ENCODE measurements at places on chromosomes 4 and X.

- no peak for DNase-seq
These were observed 17.2 kb downstream of the GPR174 start for GRCh38 chrX:79161655-79162054.

GRCh38 chrX:87409113-87409841 is 108.3 kb upstream of the KLHL4 start:
- no peak for DNase-seq

- no peak for DNase-seq
These were observed 23.0 kb upstream of the LIMCH1 start for GRCh38 chr4:41514766-41515481.

DNA sequence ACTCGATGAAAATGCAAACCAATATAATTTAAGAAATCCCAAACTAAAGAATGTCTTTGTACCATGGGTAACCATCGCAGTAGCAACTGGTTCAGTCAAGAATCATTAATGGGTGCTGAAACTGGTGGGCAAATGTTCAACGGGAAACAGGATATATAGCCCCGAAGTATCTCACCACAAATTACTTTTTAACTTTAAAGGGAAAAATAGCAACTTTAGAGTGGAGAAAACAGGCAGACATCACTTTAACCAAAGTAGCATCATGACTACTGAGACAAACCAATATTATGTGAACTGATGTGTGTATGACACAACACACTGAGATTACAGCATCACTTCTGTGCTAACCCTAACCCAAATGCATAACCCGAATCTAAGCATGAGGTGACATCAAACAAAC is 33.8 kb upstream of the SLAIN2 start:
- no peak for DNase-seq

GRCh38 chr4:112361181-112361791 is 64.1 kb downstream of the ALPK1 start:
- DNase-seq = no peak

GRCh38 chr4:30854531-30854930 is 134.4 kb downstream of the PCDH7 start:
- DNase-seq = no peak

DNA sequence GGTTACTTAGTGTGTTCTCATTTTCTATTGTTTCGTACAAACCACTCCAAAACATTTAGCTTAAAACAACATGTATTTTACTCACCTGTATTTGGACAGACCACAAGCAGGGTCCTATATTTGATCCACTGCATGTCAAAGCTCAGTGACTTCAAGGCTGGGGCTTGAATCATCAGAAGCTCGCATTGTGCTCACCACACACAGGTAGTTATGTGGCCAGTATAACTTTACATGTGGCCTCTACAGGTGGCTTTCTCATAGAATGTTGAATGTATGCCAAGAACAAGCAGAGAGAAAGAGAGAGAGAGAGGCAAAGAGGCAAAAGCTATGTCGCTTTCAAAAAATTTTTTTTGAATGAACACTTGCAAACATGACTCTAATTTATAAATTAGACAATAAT is 107.6 kb downstream of the QRFPR start:
- no peak for DNase-seq

- DNase-seq = no peak
These were observed 21.9 kb upstream of the MAD2L1 start for GRCh38 chr4:120088507-120088906.

- DNase-seq = no peak
These were observed 113.4 kb downstream of the ZAR1 start for GRCh38 chr4:48603366-48604003.

GRCh38 chrX:45771560-45772340 is 571.1 kb upstream of the DIPK2B start:
- no peak for DNase-seq

DNA sequence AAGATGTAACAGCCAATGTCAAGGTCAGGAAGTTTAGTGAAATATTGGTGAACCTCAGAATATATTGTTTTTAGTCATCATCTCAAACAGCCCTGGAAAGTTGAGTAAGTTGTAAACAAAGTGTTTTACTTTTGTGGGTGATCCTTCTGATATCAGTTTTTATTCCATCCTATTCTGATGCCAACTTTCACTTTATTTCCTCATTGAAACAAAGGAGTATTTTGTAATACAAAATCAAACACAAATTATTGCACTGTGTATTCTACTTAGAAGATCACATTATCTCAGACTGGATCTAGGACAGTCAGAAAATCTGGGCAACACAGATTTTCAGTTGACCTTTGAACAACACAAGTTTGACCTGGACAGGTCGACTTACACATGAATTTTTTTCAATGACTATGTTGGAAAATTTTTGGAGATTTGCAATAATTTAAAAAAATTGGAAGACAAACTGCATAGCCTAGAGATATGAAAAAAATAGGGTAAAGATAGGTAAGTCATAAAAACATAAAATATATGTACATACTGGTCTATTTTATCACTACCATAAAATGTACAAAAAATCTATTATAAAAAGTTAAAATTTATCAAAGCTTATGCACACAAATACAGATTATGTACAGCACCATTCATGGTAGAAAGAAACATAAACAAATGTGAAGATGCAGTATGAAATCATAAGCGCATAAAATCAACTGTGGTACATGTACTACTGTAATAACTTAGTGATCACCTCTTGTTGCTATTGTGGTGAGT is 709.1 kb upstream of the FAM241A start:
- no peak for DNase-seq

GRCh38 chrX:47628982-47629381 is 748 bp downstream of the CFP start:
- DNase-seq = no peak

GRCh38 chr4:6502147-6502546 is 29.7 kb upstream of the PPP2R2C start:
- no peak for DNase-seq

GRCh38 chrX:123436512-123437136 is 252.5 kb downstream of the GRIA3 start:
- no peak for DNase-seq

GRCh38 chr4:167854881-167855280 is 237.5 kb upstream of the ANXA10 start:
- no peak for DNase-seq

GRCh38 chr4:110055158-110055768 is 142.6 kb downstream of the EGF start:
- no peak for DNase-seq

DNA sequence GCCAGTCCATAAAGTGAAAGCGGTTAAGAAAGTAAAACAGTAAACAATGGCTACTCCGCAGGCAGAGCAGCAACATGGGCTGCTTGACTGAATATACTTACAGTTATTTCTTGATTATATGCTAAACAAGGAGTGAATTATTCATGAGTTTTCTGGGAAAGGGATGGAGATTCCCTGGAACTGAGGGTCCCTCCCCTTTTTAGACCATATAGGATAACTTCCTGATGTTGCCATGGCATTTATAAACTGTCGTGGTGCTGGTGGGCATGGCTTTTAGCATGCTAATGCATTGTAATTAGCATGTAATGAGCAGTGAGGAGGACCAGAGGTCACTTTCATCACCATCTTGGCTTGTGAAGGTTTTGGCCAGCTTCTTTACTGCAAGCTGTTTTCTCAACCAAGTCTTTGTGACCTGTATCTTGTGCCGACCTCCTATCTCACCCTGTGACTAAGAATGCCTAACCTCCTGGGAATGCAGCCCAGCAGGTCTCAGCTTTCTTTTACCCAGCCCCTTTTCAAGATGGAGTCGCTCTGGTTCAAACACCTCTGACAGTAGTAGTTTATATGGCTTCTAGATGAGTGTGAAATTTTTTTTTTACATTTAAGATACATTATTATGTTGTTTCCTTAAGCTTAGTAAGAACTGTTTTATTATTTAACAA is 514.8 kb upstream of the TENM3 start:
- no peak for DNase-seq

DNA sequence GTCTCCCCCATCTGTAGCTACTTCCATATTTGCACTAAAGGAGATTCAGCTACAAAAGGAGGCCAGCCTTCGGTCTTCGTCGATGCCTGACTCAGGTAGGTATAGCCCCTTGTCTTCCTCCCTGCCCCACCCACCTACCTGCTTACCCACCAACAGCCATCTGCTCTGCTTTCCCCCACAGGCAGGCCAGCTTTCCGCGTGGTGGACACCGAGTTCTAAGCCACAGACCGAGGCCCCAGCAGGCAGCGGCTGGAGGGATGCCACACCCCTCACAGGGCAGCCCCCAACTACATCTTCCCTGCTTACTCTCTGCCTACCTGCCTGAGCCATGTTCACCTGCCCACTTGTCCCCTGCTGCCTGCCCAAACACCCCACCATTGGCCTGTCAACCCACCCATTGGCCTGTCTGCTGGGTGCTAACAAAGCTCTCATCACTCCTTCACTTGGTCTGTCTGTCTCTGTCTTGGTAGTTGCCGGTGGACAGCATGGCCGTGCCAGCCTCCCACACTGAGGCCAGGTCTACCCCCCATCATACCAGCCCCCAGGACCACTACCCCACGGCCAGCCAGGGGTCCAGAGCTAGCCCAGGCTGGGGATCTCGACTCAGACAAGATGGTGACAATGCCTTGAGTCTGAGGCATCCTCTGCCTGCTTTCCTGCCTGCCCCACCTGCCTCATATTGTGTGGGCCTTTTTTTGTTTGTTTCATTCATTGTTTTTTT is 4.1 kb upstream of the USP11 start:
- no peak for DNase-seq

GRCh38 chr4:94676970-94677369 is 80.8 kb upstream of the BMPR1B start:
- DNase-seq = no peak

DNA sequence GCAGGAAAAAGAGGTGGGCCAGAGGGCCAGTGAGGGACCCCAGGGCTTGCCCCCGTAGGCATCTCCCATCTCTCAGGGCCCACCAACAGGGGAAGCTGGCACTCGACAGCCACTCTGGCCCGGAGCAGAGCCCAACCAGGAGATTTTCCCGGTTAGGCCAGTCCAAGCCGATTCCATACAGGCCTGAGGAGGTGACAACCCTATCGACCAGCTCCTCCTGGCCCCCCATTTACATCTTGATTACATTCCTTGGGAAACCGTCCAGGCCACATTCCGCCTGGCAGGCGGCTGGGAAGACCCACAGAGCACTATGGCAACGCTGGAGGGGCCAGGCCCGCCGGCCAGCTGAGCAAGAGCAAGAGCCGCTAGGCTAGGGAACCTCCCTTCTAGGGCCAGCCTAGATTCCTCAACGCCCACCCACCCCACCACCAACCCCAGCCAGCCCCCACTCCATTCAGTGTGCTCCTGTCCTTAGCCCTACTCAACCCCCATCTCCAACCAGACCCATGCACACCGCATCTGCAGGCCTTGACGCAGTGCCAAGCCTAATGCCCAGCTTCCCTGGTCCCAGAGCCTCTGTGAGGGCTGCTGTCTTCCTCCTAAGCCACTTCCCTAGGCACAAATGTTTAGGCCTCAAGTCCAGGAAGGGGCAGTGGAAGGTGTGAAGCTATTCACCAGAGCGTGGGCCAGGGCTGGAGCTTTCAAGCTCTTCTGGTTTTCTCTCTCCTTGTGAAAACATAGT is 161.2 kb downstream of the EFNB1 start:
- DNase-seq = no peak

- DNase-seq = no peak
These were observed 627.1 kb upstream of the AADAT start for GRCh38 chr4:170716868-170717267.

- no peak for DNase-seq
These were observed 2.5 kb downstream of the ZFP92 start for GRCh38 chrX:153413731-153414130.

DNA sequence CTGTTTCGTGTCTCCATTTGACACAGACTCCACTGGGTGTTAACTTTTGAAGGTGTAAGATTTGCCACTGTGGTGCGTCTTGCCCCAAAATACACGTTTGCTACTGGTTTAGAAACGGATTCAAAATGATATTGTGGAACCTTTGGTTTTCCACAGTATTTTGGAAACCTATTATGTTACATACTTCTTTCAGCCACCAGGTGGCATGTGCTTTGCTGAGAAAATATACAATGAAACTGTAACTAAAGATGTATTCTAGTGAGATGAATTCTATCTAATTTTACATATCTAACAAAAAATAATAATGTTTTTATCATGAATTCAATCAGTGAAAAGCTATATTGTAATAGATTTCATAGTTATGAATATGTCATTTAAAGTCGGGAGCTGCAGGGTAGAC is 28.4 kb upstream of the SLITRK4 start:
- DNase-seq = peak; percentile 0

DNA sequence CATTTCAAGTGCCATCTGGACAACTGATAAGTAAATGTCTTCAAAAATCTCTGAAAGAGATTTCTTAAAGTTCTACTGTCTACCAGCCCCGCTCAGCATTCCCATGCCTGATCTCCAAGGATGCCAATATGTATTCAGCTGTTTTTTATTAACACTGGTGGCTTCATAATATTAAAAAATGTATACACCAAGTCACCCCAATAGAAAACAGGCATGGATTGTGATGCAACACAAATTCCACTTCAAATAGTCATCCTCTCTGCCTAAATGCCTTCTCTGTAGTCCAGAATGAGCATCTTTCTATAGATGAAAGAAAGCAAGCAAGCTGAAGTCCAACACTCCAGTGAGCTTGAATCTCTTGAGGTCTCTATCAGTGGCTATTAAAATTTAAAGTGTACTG is 152.2 kb upstream of the PPARGC1A start:
- no peak for DNase-seq

DNA sequence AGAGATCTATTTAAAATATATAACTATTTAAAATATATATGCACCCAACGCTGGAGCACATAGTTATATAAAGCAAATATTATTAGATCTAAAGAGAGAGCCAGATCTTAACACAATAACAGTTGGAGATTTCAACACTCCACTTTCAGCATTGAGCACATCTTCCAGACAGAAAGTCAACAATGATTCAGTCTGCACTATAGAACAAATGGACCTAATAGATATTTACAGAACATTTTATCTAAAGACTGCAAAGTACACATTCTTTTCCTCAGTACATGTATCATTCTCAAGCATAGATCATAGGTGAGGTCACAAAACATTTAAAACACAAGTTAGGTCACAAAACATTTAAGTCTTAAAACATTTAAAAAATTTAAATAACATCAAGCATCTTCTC is 36.4 kb downstream of the NLRP2B start:
- DNase-seq = no peak

DNA sequence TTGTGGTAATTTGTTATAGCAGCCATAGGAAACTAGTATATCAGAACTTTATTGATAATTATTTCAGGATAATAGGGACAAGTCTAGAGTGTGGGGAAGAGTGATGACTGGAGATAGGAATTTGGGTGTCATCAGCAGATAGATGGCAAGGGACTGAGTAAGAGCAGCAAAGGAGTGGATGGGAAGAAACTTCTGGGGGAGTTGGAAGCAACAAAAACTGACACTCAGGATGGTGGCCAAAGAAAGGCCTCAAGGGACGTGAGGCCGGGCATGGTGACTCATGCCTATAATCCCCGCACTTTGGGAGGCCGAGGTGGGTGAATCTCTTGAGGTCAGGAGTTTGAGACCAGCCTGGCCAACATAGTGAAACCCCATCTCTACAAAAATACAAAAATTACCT is 9.1 kb upstream of the SLC25A5 start:
- DNase-seq = no peak

- no peak for DNase-seq
These were observed 129.5 kb downstream of the KCNIP4 start for GRCh38 chr4:21819086-21819485.
